ENCODE measurements at places on chromosomes 4 and X. TPM values are rescaled to one million over a fixed set of nuclear protein-coding genes. Genes with fewer than 3 reads are reported as not detected.

GRCh38 chr4:182937268-182938204 is 20.4 kb upstream of the DCTD start:
- no peak for DNase-seq

- DNase-seq, result no peak
These were observed 115.8 kb downstream of the VEGFC start for GRCh38 chr4:176676901-176677300.

SH3BGRL gene
- 108 TPM for total RNA-seq

DNA sequence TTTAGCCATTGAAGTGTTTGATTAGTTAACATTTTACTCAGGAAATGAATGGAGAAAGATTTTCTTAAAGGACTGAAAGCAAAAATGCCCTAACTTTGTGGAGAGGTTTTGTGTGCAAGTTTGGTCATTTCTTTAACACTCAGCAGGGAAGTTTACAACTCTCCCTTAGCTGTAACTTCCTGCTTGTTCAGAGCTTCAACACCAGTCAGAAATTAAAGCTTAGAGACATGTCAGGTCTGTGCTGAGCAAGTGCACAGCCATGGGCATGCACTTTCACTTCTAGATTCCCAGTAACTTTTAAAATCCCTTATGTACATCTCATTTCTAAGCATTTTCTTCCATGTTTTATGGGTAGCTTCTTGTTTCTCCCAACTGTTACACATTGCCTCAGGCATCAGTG is 326.0 kb downstream of the ACTRT1 start:
- no peak for DNase-seq

GRSF1 gene
- total RNA-seq, result 43.0 TPM

DNA sequence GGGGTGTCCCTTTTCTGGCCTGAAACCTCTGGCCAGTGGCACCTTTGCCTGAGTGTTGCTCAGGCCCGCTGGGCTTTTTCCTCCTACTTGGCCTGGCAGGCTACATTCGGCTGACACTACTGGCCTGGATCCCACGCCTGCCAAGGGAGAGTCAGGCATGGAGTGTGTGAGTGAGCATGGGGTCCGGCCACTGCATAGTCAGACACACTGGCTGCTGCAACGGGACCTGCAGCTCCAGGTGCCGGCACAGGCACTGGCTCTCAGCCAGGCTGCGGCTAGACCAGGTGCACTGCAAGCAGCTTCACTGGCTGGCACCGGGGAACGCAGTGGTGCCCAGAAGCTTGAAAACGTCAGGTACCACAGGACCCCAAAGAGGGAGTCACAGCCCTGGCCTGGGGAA is 434.9 kb downstream of the ARHGAP24 start:
- no peak for DNase-seq

DNA sequence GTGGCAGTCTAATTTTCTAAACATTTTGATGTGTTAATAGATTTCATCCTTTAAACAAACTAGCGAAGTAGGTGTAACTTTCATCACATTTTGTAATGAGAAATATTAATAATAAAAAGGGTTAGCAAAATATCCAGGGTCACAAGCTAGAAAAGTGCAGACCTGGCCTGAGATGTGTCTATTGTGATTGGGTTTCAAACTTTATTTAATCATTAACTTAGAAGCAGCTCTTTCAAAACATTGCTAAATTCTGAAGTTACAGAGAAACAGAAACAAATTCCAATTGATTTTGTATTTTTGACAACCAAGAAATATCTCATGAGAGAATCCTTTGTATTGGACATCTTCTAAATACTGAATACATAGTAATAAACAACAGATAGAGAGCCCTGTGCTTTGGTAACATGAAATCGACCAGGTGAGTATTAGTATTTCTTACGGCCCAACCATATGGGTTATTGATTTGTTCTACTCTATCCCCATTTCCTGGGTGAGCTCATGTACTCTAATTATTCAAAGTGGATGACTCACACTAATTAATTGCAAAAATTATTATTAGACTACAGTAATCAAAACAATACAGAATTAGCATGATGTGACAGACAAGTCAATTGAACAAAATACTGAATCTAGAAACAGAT is 1093.8 kb upstream of the AGA start:
- no peak for DNase-seq

DNA sequence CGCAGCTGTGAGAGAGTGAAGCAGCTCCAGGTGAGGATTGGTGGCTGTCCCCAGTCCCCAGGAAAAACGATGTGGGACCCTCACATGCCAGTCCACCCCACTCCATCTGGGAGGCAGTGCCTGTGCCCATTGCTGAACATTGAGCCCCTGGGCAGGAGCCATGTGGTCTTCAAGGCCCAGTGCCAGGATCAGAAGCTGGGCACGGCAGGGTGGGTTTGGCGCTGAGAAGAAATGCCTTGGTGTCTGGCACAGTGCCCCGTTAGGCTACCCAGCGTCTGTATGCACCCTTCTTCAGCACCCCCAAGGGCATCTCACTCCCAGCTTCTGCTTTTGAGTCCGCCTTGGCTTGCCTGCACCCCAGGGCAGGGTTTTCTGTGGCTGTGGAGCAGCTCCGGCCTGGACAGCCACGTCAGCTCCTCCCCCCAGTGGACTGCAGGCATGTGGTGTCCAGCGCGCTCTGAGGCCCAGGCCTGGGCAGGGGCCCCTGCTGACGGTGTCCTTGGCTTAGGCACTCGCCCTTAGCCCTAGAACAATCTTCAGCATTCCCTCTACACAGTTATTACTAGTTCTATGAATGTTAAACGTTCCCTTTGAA is 28.6 kb downstream of the RGS12 start:
- DNase-seq, result no peak

GRCh38 chr4:110621328-110621812 is 1.5 kb downstream of the PITX2 start:
- no peak for DNase-seq

DNA sequence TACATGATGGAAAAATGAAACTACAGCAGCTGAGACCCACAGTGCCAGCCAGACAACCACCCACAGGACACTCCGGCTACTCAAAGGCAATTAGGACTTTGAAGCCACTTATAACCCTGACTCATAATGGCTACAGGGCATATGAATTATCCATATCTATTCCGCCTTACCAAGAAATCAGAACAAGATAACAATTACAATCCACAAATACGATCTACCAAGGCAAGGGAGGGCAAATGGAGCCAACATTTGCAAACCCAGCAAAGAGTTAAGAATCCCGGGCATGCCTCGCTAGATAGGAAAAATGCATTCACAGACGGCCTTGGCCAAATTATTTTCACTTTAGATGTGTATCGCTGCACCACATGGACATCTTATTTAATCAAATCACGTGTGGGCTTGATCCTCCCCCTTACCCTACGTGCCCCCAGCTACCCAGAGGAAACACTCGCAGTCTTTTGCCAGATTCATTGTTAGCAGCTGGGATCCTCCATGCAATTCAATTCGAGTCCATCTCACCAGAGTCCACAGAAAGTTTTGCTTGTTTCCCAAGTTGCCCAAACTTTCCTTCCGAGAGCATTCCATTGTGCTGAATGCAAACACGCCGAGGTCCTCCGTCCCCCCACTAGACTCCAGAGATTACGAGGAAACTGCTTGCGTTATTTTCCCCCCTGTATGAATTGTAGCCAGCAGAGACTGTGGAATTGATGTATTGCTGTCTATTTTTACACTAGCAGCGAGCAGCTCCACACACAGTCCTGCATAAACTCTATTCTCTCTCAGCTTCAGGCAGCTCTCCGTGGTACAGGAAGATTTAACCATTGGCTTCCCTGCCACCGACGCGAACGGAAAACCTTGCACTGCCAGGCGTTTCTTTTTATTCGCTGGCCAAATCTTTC is 1.2 kb downstream of the PPARGC1A start:
- no peak for DNase-seq

DNA sequence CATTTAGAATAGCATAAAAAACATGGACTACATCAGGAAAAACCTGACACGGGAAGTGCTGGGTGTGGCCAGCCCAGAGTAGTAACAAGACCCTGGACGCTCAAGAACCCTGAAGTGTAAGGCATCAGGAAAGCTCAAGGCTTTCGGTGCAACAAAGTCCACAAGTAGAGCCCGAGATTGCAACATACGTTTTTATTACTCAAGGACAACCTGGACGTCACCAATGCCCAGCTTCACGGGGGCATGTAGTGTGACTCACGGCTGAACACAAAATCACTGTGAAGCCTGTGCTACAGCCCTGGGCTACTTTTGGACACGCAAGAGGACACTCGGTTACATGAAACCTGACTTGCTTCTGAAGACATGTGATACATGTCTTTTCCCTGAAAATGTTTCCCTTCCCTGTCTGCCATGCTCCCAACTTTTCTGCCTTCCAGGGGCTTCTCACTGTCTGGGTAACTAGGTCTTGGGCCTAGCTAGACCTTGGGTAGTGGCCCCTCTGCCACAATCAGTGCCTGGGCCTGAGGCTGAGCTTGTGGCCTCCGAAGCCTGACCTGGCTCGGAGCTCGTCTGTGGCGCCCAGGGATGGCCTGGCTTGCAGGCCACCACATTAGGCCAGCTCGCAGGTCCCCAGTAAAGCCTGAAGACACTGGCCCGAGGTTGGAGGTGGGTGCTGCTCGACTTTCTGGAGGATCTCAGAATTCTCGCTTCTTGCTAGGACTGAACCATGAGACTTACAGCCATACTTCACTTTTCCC is 9.2 kb downstream of the IRAK1 start:
- no peak for DNase-seq

Data from natural killer cell (primary cell).